ENCODE measurements at places on chromosomes 16 and 17.

GRCh38 chr16:87376660-87377059 is 6.9 kb downstream of the FBXO31 start:
- no peak for ATAC-seq

DNA sequence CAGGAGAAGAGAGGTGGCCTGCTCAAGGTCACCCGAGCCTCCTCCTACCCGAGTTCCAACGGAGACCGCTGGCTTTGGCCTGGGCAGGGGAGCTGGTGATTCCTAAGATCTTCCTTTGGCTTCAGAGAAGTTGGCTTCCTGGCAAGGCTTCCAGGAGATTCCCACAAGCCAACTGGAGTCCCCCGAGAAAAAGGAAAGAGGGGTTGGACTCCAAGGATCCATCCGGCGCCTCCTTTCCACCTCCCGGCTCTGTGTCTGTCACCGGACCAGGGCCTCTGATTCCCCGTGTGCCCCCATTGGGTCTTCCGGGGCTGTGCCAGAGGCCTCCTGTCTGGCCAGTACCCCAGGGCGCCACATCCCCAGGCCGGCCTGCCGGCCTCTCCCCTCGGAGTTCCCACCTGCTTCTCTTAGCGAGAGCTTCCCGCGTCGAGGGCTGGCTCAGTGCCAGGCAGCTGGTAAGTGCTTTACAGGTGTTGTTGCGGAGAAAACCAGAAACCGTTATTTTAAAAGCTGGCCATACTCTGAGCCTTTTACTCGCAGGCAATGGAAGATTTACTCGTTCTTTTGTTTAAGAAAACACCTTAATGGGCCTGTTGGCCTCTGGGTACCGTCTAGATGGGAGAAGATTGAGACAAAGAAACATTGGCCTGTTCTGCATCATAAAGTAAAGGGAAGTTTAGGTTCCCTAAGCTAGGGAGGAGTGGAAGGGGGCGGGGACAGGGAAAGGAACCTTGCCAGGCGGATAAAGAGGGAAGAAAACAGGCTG is 258.4 kb upstream of the SDK2 start:
- no peak for ATAC-seq

- no peak for ATAC-seq
Measured at GRCh38 chr17:9944704-9945103, 39.6 kb upstream of the RCVRN start.

GRCh38 chr17:65294181-65294719 is 157.1 kb downstream of the RGS9 start:
- peak; percentile 69 for ATAC-seq

- no peak for ATAC-seq
Measured at GRCh38 chr17:82599674-82600661, 48.3 kb downstream of the WDR45B start.

DNA sequence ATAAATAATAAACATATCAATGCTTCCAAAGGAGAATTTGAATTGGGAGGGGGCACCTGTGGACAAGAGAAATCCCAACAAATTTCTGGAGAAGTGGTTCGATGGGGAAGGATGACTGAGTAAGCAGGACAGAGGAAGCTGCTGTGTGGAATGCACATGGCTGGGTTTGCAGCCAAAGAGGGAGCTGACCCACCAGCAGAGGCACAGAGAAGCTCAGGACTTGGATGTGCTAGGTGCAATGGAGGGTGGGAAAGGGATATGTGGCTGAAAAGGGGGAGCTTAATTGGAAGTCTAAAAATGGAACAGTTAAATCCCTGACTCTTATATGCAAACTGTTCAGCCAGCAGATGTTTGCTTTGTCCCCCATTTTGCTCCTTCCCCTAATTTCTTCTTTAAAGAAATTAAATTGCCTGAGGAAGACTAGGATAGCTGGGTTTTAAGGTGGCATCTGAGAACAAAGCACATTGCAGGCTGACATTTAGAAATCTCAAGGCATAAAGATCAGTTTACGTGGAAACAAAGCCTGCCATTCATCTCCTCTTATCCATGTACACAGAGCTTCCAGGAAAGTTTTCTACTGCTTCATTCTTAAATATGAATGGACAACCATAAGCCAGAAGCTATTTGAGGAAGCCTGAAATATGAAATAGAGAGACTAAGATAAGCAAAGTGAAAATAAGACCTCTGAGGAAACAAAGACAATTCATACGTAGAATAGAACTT is 23.0 kb upstream of the TNS4 start:
- no peak for ATAC-seq

Measured in esophagus mucosa (tissue), 1 donor.